NCI-H524 treated with DMSO at 0.1 percent for 48 hours (cell line): ENCODE measurements at places on chromosomes 1 and 21.

GRCh38 chr21:35400233-35400939, 351.3 kb upstream of the RUNX1 start:
- DNase-seq: no peak

GRCh38 chr1:178870221-178870620, 656 bp downstream of the ANGPTL1 start:
- DNase-seq: no peak

GRCh38 chr1:78619032-78619431, 1.2 kb upstream of the IFI44L start:
- DNase-seq: no peak

DNA sequence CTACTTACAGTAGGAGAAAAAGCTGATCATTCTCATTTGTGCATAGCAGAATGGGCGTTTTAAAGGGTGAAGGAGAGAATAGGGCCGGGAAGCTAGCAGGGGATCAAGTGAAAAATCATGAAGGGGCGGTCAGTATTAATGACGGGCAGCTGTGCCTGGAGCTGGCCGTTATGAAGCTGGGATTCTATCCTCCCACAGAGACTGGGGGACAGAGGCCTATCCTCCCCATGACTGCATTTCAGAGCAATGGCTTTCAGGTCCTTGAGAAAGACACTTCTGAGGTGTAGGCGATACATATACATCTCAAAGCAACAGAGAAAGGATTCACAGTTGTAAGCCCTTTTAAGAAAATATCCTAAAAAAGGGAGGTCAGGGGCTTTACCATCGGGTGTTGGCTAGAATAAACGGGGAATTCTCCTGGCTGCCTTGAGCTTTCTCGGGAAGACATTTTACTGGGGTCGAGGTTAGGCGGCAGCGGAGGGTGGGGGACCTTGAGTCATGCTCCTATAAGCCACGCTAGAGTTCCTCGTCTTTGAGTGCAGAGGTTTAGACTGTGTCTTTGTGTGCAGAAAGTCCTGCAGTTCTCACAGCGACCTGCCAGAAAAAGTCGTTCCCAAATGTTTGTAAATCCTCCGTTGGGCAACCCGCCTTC, 559 bp upstream of the MTARC2 start:
- peak; percentile 42 for DNase-seq

DNA sequence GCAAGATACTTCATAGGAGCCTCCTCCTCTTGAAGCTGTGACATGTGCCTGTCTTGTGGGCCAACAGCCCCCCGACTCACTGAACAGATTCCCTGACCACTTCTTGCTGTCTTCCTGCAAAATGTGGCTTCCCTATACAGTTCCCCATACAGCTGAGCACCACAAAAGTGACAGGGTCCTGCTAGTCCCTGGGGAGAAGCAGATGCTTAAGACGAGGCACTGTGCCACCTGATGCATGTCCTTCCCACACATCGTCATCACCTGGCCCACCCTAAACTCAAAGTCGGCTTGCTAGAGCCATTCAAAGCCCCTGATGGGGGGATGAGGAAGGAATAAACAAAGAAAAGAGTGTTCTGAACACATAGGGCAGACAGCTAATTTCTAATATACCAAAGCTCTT, 29.2 kb upstream of the ETV3 start:
- DNase-seq: no peak

DNA sequence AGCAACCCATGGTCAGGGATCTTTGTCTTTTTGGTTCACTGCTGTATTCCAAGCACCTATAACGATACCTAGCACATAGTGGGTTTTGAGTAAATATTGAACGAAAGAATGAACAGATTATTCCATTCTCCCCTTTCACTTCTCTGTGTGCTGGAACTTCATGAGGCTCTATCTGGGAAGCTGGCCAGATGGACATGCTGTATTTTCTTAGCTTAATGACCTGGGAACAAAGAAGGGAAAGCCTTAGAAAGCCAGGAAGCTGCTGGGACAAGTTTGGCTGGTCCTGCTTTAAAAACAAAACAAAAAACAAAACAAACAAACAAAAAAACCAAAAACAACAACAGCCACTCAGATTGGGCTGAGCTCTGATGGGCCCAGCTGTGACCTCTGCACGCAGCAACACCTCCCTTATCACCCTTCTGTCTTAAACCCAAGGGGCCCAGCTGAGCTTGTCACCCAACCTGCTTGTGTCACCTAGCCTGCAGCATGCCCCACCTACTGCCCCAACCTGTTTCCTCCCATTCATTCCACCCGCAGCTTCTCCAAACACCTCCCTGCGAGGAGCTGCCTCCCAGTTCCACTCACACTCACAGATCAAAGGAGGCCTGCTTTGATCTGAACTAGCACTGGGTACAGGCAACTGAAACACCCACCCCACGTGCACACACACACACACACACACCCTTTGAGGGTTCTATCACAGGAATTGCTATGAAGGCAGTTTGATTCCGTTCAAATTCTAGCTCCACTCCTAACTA, 37.1 kb downstream of the SLC30A1 start:
- no peak for DNase-seq

- DNase-seq: no peak
Measured at GRCh38 chr1:227893949-227894721, 53.6 kb downstream of the WNT9A start.

- no peak for DNase-seq
Measured at GRCh38 chr1:206023695-206024094, at the start of gene CTSE. Gene CTSE (minus strand): TSS chr1:206023895. CDS start chr1:206023791, 104 bp downstream.
